ENCODE measurements at places on chromosomes 11 and 22. TPM values are rescaled to one million over a fixed set of nuclear protein-coding genes. Genes with fewer than 3 reads are reported as not detected.
A peak's percentile ranks its signal among the peaks of the same experiment; 100 is the strongest.

The RAC2 gene
- total RNA-seq = 297 TPM

DNA sequence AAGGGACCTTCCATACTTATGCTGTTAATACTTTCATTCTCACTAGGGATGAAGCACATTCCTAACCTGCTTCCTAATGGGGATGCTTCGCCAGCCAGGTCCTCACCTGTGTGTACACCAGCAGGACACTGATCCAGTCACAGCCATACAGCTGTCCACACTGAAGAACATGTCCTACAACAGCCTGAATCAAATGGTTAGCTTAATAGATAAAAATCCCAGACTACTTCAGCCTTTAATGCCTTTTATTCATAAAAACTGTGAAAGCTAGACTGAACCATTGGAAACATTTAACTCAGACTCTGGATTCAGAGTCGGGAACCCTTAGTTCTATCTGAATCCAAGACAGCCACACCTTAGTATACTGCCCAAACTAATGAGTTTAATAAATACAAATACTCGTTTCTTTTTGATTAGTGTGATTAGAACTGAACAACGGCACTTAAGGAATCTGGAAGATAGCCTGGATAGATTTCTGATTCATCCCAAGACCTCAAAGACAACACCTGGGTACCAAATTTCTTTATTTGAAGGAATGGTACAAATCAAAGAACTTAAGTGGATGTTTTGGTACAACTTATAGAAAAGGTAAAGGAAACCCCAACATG is 3.3 kb downstream of the FTH1 start:
- DNase-seq = peak; percentile 37
- peak overlapping the region; percentile 54 for H3K4me3 ChIP-seq
- peaks cover 54% of the 10 kb centered on the region for H3K4me1 ChIP-seq
- no peaks in the 10 kb centered on the region for H3K27me3 ChIP-seq
- peaks cover 8% of the 10 kb centered on the region for H3K36me3 ChIP-seq

The OR2D3 gene
- not detected for total RNA-seq

GRCh38 chr22:39309364-39309861 is 10.0 kb downstream of the RPL3 start:
- H3K4me1 ChIP-seq = peaks cover 5% of the 10 kb centered on the region
- no peaks in the 10 kb centered on the region for H3K27me3 ChIP-seq
- no peak overlapping the region for H3K27ac ChIP-seq
- H3K36me3 ChIP-seq = peaks cover 34% of the 10 kb centered on the region
- no peak overlapping the region for H3K4me3 ChIP-seq

- H3K4me3 ChIP-seq = no peak overlapping the region
- H3K4me1 ChIP-seq = no peaks in the 10 kb centered on the region
- no peaks in the 10 kb centered on the region for H3K27me3 ChIP-seq
- H3K36me3 ChIP-seq = peaks cover 18% of the 10 kb centered on the region
Measured at GRCh38 chr11:77854838-77855237, 33.9 kb downstream of the AAMDC start.

GRCh38 chr11:6410695-6411430 is 8.0 kb downstream of the APBB1 start:
- no peak overlapping the region for H3K27ac ChIP-seq
- DNase-seq = no peak
- peak overlapping the region; percentile 8 for H3K4me3 ChIP-seq
- peaks cover 42% of the 10 kb centered on the region for H3K36me3 ChIP-seq
- H3K27me3 ChIP-seq = no peaks in the 10 kb centered on the region

DNA sequence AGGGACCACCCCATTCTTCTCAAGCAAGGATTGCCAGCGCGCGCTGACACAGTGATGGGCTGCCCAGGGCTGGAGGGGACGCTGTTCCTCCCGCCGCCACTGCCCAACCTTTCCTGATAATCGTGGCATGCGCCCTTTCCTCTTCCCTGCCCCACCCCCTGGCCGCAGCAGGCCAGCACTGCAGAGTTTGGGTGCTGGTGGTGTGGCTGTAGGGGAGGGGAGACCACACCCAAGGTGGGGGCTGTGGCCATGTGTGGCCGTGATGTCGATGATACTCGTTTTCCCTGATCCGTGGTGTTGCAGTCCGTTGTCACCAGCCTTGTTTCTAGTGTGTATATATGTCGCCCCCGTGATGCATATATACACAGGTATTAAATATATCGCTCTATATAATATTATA is 22.8 kb upstream of the TEF start:
- DNase-seq = no peak
- H3K4me1 ChIP-seq = no peaks in the 10 kb centered on the region
- no peaks in the 10 kb centered on the region for H3K36me3 ChIP-seq
- no peak overlapping the region for H3K4me3 ChIP-seq

DNA sequence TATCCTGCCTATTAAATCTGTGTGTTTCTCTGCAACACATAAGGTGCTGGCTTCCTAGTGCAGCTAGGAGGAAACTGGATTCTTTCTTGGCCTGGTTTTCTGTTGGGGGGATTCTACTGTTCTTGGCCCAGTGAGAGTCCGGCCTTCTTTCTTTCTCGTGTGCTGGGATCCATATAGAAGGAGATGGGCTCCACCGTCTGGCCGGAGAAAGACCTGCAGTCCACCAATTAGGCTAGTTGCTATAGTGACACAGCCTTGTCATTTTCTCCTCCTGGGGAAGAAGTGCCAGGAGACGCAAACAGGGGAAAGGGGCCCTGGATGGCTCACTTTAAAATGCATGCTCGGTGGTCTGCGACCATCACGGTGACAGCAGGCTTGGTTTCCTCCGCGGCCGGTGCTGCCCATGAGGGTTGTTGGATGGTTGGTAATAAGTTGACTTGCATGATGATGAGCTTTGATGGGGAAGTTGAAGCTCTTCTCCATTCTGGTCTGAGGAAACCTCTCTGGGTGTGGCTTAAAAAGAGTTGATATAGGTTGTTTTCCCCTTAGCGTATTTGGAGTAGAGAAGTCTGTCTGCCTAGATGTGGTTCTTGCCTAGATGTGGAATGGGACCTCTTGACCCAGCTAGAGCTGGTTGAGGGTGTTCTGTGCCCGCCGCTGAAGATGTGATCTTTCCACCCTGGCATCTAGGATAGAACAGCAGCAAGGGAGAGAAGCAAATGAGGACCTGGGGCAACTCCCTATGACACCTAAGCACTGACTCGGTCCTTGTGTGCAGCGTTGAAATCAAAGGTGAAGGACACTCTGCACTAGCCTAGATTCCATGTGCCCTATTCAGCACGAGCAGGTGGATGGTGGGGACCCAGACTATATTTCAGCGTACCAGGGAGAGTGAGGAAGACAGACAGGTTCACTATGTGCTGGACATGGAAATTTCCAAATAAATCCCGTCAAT is 1335.0 kb downstream of the BRD1 start:
- H3K27ac ChIP-seq = no peak overlapping the region
- H3K27me3 ChIP-seq = peaks cover 55% of the 10 kb centered on the region
- DNase-seq = no peak

DNA sequence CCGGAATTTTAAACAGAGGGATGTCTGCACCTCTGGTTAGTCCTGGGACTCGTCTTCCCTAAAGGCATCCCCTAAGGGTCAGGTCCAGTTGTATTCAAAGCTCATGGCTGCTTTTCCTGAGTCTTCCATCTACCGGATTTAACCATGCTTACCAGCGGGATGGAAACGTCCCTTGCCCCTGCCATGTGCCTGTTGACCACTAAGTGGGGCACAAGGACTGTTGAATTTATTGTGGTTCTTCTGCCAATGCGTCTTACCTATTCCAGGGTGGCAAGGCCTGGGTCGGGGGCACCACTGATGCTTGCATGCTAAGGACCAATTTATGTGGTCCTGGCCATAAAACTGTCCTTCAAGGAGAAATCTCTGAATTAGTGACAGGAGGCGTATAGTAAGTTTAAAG is 25.6 kb downstream of the ANKRD42 start:
- no peak overlapping the region for H3K4me3 ChIP-seq
- no peak for DNase-seq
- no peaks in the 10 kb centered on the region for H3K27me3 ChIP-seq
- H3K36me3 ChIP-seq = no peaks in the 10 kb centered on the region

The SCGB1D4 gene
- total RNA-seq = not detected

The SPDYC gene
- total RNA-seq = not detected

The OR56A1 gene
- not detected for total RNA-seq

Data from naive thymus-derived CD8-positive, alpha-beta T cell (primary cell).